ENCODE measurements at places on chromosomes 12 and 14. TPM values are rescaled to one million over a fixed set of nuclear protein-coding genes. Genes with fewer than 3 reads are reported as not detected.

GRCh38 chr12:43551279-43551970 lies 578 bp downstream of the ADAMTS20 start:
- no peak for DNase-seq

DNA sequence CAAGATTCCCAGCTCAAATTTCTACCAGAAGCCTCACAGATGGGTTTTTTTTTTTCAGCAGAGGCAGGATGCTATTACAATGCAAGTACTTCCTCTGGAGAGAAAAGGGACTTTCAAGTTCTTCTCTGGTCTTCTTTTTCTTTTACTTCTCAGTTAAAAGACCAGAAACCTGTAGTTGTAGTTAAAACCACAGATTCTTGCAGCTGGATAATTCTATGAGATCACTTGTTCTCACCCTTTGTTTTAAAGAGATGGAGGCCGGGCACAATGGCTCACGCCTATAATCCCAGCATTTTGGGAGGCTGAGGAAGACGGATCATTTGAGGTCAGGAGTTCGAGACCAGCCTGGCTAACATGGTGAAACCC lies 47.6 kb upstream of the OVCH1 start:
- DNase-seq, result no peak

- DNase-seq, result no peak
Observed at GRCh38 chr12:24815114-24815423, 133.8 kb downstream of the BCAT1 start.

The SLC2A13 gene
- total RNA-seq, result 15.5 TPM

The PMCH gene
- not detected for total RNA-seq

The AMDHD1 gene
- 0.32 TPM for total RNA-seq
